NCI-H1048 (cell line): ENCODE measurements at places on chromosomes 5 and 9.

DNA sequence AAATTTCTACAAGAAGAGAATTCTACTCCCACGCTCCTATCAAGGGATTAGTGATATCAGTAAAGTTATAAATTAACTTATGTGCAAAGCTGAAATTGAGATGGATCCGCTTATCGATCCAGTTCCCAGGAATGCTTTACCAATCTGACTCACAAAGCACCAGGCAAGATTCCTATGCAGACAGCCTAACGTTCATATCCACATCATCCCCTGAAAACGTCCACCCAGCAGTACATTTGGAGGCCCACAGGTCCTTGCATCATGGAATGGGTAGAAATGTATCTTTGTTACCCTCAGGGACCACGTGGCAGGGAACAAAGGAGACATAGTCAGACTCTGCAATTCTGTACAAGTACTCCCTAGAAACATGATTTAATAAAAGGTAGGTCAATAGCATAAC is 147.4 kb downstream of the ESM1 start:
- no peak for DNase-seq

DNA sequence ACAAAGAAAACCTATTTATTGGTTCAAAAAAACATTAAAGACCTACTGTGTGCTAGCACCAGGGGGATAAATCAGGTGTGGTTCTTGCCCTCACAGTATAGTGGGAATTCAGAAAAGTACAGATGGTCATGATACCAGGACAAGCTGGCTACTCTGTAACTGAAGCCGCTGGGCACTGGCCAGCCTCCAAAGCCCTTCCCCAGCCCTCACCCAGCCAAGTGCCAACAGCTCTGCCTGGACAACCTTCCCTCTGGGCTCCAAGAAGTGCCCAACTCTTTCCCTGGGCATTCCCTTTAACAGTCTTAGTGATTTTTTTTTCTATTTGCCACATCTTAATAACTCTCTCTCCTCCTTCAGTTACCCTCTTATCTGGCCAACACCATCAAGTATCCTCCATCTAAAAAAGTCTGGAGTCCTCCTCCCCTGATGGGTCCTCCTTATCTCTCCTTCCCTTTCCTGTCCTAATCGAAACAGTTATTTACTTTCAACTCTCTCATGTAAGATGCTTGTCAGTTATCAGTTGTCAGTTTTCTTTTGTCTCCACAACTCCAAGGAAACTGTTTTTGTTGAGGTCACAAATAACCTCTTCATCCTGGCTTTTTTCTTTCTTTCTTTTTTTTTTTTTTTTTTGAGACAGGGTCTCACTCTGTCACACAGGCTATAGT is 13.3 kb upstream of the SEPTIN8 start:
- no peak for DNase-seq

DNA sequence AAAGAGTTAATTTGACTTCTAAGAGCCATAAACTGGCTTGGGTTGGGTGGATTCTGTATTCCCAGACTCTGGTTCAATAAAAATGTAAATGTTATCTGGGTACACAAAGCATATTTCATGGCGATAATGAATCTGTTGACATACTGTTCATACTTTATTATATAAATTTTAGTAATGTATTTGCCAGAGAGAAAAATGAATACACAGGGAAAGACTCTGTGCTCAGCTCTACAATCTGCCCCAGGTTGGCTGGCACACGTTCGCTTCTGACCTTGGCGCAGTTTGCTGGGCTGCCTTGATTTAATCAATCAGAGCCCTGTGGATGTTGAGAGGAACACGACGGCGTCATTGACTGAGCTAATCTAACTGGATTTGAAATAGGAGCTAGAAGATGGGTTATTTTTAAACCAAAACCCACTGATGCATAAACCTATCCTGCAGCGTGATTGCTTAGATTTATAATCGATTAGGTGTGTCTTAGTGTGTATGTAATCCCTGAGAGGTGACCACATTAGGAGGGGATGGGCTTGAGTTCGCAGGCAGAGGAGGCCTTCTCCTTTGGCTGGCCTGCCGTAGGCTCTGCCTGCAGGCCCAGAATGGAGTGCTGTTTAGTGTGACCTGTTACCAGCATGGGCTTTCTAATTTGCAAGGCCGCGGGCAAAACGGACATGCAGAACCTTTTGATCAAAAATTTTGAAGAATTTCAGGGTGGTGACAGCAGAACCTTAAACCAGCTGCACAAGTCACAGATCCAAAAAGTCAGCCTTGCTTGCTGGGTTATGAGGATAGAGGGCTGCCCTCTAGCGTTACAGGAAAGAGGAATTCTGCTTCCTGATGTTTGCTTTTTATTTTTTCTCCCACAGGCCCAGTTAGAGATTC is 3.9 kb upstream of the ADCY2 start:
- no peak for DNase-seq

DNA sequence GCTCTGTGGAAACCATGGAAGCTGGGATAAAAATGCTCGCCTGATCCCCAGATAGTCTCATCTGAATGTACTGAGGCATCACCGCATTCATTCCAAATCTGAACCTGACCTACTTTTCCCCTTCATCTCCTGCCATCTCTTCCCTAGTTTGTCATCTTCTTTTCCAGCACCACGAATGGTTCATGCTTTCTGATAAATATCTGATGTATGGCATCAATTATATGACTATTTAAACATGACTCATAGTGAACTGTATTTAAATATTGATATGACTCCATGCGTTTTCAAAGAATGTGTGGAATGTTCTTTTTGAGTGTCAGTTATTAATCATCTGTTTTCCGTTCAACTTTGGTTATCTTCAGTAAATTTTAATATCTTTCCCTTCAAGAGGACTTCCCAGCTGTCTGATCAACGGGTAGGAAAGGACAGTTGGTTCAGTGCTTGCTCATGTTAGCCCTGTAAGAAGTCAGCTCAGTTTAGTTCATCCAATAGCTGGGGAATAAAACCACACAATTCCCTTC is 21.1 kb downstream of the BASP1 start:
- DNase-seq = no peak
